ENCODE measurements at places on chromosomes 3 and 15.
A peak's percentile ranks its signal among the peaks of the same experiment; 100 is the strongest.

DNA sequence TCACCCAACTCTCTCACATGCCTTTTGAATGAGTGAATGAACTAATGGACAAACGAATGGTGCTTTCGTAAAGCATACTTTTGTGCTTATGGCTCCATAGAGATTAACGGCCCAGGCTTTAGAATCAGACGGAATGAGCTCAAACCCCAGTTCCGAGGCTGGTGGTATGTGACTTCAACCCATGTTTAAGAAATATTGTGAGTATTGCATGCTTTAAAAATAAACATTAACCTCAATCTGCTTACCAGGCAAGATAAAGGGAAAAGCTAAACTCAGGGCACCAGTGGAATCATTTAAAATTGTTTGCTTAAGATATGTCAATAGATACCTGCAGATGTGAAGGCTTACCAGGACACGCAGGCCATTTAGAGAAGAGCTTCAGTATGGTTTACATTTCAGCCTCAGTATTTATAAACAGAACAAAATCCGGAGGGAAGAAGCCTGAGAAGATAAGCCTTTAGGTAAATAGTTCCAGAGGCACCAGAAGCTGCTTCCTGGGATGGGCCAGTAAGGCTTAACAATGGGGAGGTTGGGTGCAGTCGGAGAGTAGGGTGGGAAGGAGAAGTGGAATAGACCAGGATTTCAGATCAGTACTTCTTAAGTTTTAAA lies 186.4 kb downstream of the ADAMTS9 start:
- peak; percentile 60 for DNase-seq

- no peak for DNase-seq
Observed at GRCh38 chr15:38062696-38063095, 128.3 kb downstream of the TMCO5A start.

DNA sequence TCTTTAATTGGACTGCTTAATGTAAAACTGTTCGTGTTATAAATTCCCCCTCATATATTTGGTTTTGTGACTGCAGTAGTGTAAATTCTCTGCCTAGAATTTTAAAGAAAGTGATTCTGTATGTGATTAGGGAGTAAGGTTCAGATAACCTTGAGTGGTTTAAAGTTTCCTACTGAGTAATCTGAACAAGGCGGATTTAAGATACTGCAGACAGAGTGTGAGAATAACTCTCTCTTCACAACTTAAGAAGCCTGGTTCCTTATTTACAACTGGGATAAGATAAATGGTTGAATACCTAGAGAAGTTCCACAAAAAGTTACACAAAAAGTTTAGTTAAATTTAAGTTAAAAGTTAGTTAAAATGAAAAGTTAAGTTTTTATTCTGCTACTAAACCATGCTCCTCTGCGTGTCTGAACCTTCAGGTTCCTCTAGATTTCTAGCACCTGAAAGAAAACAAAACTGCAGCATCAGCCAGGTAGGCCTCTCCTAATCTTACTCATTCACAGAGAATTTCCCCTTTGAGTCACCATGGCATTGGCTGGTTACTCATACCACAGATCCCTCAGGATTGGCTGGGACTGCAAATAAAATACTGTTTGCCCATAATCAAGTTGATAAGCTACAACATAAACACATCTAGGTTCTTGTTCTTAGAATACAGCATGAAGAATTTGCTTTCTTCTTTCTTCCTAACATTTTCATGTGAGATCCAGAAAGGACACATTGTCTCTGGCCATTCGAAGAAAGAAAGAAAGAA lies at the start of gene ARL14:
TSS of gene ARL14 (plus strand) at position 614 of the 757 bp plus-strand sequence. CDS start 187 bp downstream, outside the sequence.
- no peak for DNase-seq

GRCh38 chr15:27833178-27833577 lies 265.9 kb downstream of the OCA2 start:
- no peak for DNase-seq

- no peak for DNase-seq
Observed at GRCh38 chr3:196624907-196625306, 14.6 kb upstream of the NRROS start.

- no peak for DNase-seq
Observed at GRCh38 chr15:61410662-61411061, 181.6 kb upstream of the RORA start.

GRCh38 chr15:29795610-29796009 lies 26.7 kb downstream of the TJP1 start:
- no peak for DNase-seq

DNA sequence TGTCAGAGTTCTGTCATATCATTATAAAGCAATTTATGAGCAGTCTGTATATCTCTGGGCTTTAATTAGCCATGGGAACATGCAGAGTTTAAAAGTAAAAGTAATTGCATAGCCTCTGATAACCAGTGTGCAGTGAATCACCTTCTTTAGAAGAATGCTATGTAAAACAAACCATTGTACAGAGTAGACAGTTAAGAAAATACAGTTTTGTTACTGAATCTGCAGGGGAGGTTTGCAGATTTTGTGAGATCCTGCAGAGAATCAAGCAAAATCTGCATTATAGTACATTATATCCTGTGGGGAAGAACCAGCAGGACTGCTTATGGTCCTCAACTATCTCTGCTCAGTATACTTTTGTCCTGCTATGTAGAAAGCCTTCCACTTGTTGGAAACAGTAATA lies 396.2 kb upstream of the NAALADL2 start:
- DNase-seq = peak; percentile 25
